Uterus (tissue), 4 donors: ENCODE measurements at places on chromosomes 12 and 14. TPM values are rescaled to one million over a fixed set of nuclear protein-coding genes. Genes with fewer than 3 reads are reported as not detected.

KRT6C gene
- 0.34 TPM for total RNA-seq

LRP1 gene
- total RNA-seq, result 274 TPM

OTUB2 gene
- total RNA-seq, result not detected

SLC38A6 gene
- total RNA-seq, result 57.5 TPM

LRFN5 gene
- 0.26 TPM for total RNA-seq

MSI1 gene
- 12.0 TPM for total RNA-seq

- no peak for DNase-seq
Observed at GRCh38 chr14:67942080-67942710, 122.6 kb downstream of the RAD51B start.

DNA sequence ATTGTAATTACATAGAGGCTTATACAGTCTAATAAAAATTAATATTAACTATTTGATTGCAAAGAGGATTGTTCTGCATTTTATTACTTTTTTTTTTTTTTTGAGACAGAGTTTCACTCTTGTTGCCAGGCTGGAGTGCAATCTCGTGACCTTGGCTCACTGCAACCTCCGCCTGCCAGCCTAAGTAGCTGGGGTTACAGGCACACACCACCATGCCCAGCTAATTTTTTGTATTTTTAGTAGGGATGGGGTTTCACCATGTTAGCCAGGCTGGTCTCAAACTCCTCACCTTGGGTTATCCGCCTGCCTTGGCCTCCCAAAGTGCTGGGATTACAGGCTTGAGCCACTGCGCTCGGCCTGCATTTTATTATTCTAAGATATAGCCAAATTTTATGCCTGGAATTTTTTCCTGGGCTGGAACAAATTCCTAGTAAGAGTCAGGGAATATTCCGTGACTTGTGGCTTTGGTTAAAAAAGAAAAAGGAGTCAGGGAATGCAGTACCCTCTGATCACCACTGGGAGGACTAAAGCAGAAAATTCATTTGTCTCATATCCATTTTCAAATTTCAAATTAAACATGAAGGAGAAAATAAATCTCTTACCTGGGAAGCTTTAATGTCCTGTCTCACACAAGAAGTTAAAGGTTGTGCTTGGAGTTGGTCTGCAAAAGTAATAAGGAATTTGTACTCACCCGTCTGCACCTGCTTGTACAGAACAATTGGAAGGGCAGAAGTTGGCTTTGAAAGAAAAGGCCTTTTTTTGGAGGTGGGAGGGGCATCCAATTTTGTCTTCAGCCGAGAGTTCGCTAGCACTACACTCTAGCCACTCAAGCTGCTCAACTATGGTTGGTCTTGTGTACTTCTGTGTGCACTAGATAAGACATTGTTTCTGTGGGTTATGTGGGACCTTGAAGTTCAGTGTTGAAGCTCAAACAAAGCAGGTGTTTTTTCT is 8.7 kb downstream of the MARK3 start:
- no peak for DNase-seq

DNA sequence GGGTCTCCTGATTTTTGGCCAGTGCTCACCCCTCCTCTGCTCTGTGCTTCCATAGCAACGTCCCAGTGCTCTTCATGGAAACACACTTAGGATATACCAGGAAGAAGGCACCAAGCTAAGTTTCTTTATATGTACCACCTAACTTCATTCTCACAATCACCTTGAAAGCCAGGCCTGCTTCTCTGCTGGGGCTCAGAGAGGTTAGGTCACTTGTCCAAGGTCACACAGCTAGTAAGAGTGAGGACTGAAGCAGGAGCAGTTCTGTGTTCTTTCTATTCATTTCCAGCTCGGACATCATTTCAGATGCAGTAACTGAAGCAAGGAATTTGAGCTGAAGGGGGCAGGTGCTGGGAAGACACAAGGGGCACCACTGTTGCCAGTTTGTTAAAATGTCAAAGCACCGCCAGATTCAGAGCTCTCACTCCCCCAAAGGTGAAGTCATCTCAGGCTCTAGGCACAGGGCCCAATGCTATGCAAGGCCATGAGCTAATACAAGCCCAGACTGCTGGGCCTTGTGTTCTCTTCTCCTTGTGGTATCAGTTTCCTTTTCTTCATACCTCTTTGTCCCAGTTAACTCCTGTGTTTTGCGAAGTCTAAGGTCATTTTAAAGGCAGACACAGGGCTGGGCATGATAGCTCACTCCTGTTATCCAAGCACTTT is 19.7 kb upstream of the YY1 start:
- DNase-seq, result no peak

DNA sequence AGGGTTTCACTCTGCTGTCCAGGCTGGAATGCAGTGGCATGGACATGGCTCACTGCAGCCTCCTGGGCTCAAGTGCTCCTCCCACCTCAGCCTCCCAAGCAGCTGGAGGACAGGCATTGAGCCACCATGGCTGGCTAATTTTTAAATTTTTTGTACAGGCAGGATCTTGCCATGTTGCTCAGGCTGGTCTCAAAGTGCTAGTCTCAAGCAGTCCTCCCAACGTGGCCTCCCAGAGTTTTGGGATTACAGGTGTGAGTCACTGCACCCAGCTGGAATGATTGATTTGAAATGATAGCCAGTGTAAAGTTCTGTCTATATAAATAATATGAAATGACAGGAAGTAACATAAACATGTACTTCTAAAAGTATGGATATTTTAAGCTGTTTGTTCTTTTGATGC is 172.7 kb downstream of the FUT8 start:
- DNase-seq, result no peak

DNA sequence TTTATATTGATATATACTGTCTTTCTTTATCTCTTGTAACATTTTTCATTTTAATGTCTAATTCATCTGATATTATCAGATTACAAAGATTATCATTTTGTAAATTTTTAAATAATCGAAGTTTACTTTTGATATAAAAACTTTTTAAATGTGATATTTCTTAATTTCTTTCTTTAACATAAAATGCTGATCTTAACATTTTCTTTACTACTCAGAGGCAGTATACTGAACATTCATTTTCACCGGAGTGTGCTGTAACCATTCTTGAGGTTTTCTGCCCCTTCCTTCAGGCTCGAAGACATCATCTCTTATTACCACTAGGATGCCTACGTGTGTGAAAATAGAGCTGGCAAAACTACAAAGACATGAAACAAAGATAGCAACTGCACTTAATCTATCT is 186.9 kb downstream of the DIO2 start:
- no peak for DNase-seq

GRCh38 chr14:23376482-23377197 is at the start of gene CMTM5:
Gene CMTM5 (plus strand): TSS chr14:23377046. CDS start chr14:23377252, 206 bp downstream.
- no peak for DNase-seq

- DNase-seq, result no peak
Observed at GRCh38 chr12:52232674-52233461, at the start of gene KRT7. Gene KRT7 (plus strand): TSS chr12:52233243. CDS start chr12:52233297, 54 bp downstream.

GRCh38 chr12:79327465-79327864 is 363.3 kb downstream of the PAWR start:
- DNase-seq, result no peak

DNA sequence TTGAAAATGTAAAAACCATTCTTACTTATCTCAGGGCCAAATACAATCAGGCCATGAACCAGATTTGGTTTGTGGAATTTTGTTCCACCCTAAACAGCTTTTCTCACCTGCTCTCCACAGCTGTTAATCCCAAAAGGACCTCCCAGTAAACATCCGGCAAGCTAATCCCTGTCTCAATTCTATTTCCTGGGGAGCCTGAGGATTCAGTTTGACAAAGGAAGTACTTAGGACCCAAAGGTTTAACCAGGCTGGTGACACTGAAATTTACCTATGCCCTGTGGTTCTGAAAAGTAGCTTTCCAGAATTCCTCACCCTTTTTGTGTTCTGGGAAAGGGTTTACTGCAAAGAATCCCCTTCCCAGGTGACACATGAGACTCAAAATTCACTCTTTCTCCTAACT is 15.0 kb downstream of the CAPZA3 start:
- DNase-seq, result no peak

DNA sequence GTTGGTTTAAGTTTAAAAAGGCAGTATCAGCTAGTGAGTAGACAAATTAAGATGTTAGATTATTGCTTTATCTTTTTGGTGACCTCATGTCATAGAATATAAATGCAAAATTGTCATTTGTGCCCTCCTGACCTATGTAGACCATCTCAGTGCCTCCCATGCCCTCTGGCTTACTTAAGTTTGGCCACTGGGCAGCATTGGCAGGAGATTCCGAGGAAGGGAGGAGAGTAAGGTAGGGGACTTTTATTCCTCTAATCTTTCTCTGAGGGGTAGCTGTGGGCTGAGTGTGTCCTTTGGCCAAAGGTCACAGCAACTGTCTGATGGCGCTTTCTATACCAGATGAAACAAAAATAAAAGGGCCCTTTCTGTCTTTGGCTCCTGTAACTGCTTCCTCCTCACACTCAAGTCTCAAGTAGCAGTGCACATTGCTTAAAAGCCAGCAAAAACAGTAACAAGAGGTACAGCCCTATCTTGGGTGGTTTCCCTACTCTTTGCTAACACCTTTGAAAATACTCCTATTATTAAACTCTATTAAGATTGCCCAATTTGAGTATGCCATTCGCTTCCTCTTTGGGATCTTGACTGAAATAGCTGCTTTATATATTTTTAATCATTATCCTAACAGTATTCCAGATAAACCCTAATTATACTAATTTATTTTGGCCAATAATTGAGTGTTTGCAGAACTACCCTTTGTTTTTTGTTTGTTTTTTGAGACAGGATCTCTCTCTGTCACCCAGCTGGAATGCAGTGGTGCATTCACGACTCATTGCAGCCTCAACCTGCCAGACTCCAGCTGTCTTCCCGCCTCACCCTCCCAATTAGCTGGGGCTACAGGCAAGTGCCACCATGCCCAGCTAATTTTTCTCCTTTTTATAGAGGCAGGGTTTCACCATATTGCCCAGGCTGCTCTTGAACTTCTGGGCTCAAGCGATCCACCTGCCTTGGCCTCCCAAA is 56.5 kb upstream of the KCNH3 start:
- DNase-seq, result no peak

- no peak for DNase-seq
Observed at GRCh38 chr14:99684410-99684934, 374 bp downstream of the CYP46A1 start.

- no peak for DNase-seq
Observed at GRCh38 chr14:82112210-82112839, 578.7 kb upstream of the SEL1L start.

- DNase-seq, result no peak
Observed at GRCh38 chr12:116201908-116202307, 75.6 kb downstream of the MED13L start.

DNA sequence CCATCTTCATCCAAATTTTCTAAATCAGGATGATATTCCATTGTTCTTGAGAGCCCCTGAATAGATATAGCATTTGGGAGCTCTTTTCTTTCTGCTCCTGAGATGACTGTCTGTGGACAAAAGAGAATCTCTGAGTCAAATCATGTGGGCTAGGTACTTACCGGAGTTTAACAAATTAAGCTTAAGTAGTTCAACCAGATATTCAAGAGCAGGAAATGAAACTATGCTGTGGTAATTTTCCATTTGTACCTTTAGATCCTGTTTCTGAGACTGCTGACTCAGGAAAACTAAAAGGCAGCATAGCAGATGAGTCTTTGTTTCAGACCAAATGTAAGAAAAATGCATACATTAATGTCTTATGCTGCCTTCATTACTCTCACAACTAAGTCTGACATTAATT is at the start of gene CLEC7A:
TSS of gene CLEC7A (minus strand) at position 158 of the 400 bp plus-strand sequence. CDS start at position 41, 117 bp downstream.
- no peak for DNase-seq

- no peak for DNase-seq
Observed at GRCh38 chr12:67474934-67475620, 173.5 kb upstream of the DYRK2 start.
